ENCODE measurements at places on chromosomes 1 and 21. TPM values are rescaled to one million over a fixed set of nuclear protein-coding genes. Genes with fewer than 3 reads are reported as not detected.

DNA sequence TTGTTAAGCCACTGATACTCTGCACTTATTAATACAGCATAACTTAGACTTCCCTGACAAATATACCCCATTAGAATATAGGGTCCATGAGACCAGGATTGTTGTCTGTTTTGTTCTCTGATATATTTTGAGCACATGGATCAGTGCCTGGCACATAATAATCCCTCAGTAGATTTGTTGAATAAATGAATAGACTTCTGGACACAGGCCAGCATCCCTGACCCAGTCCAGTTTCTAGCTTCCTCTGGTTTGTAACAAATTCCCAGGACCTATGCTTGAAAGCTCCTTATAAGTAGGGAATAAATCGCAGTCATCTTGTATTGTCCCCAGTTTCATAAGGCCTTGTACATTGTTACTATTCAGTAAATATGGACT lies 58.2 kb upstream of the GADD45A start:
- DNase-seq, result no peak

Gene CD247
- not detected for total RNA-seq

DNA sequence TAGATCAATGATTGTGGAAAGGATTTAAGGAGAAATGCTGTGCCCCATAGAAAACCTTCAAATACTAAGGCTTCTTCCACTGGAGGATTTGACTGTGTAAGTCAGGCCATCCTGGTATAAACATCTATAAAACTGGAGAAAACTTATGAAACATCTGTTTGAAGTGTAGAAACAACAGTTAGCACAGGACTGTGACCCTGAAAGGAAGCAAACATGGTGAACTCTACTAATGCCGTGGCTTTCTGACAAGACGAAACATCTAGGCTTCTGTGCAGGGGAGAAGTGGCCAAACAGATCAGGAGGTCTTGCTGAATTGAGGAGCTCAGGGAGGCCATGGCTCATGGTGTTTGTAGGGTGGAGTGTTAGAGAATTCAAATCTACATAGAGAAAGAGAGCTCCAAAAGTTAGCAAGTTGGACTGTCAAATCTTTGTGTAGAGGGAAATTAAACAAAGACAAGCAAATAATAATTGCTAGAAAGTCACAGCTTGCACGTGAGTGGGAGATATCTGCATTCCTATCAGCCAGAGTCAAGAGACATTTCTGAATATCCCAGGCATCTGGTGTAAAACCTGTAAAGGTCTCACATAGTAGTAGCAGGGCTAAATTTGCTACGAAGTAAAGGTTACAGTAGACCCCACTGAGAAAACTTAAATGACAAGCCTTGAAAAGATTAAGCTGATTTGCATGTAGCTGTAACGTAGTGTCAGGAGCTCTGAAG lies 566.8 kb upstream of the B3GALT2 start:
- DNase-seq, result no peak

DNA sequence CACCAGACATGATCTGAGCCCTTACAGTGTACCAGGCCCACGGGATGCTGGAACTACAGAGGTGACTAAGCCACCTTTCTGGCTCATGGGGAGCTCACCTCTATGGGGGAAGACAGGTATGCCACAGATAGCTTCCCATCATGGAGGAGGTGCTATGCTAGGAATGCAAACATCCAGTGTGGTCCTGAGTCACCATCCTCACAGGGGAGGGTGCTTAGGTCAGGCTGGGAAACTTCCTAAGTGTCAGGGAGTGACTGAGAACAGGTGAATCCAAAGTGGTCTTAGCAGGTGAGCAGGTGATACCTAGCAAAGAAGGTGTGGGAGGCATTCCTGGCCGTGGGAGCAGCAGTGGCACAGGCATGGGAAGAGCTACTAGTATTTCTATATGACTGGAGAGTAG lies 8.6 kb upstream of the RASSF5 start:
- DNase-seq, result no peak

Measured in chondrocyte (in vitro differentiated cells).